Muscle of leg (tissue), 16 donors: ENCODE measurements at places on chromosomes 3 and 15.
A peak's percentile ranks its signal among the peaks of the same experiment; 100 is the strongest.

DNA sequence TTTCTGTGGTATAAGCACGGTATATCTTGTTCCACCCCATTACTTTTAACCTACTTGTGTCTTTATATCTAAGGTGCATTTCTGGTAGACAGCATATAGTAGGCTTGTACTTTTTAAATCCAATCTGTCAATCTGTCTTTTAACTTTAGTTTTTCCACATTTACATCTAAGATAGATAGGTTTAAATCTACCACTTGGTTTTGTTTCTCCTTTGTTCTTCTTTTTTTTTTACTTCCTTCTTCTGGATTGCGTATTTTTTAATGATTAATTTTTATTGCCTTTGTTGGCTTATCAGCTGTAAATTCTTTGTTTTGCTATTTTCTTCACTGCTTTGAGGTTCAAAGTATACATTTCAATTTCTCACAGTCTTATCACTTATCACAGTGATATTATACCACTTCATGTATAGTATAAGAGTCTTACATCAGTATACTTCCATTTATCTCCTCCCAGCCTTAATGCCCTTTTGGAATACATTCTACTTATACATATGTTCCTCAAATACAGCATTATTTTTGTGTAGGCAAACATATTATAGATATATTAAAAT is 31.0 kb downstream of the IQCB1 start:
- no peak for DNase-seq

GRCh38 chr15:31732726-31733125 is 297.6 kb upstream of the CHRNA7 start:
- DNase-seq: no peak

- no peak for DNase-seq
Observed at GRCh38 chr3:50652709-50653108, 22.0 kb upstream of the DOCK3 start.

- peak; percentile 90 for DNase-seq
Observed at GRCh38 chr3:9864200-9864927, 15.7 kb downstream of the CIDEC start.

GRCh38 chr15:52164631-52165265 is 26.4 kb downstream of the GNB5 start:
- DNase-seq: no peak

DNA sequence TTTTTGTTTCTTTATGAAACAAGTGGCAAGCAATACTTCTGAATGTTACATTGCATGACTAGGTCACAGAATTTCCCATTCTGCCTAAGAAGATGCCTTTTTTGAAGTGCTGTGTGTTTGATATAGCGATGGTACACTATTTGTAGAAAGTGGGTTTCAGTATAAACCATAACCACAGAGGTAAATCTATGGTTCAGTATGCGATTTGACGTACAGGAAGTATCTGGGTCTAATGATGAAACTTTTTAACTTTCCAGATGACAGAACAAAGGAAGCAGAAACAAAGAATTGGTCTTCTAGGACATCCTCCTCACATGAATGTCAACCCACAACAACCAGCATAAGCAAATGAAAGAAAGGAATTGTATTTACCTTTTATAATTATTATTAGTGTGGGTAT is 133.4 kb upstream of the BHLHE40 start:
- DNase-seq: no peak

- no peak for DNase-seq
Observed at GRCh38 chr3:12423918-12424630, 60.2 kb upstream of the TSEN2 start.
